ENCODE measurements at places on chromosomes 13 and 19.

DNA sequence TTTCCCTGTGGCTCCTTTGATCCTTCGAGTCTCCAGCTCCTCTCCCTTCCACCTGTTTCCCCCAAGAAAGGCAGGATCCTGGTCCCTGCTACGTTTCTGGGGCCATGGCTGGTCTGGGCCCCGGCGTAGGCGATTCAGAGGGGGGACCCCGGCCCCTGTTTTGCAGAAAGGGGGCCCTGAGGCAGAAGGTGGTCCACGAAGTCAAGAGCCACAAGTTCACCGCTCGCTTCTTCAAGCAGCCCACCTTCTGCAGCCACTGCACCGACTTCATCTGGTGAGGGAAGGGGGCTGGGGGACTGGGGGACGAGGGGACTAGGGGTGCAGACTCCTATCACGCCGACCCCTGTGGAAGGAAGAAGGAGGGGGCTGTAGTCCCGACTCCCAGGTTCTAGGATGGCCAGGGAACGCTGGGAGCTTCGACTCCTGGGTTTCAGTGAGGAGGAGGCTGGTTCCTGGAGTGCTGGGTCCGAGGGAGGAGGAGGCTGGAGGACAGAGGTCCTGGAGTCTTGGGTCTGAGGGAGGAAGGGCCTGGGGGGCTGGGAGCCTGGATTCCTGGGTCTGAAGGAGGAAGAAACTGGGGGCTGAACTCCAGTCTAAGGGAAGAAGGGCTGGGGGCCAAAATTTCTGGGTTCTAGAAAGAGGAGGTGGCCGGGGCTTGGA, 524 bp downstream of the PRKCG start:
- no peaks in the 10 kb centered on the region for H3K4me1 ChIP-seq
- no peak for DNase-seq
- H3K27me3 ChIP-seq, result peaks cover 43% of the 10 kb centered on the region
- no peak overlapping the region for H3K27ac ChIP-seq
- H3K4me3 ChIP-seq, result no peak overlapping the region
- H3K36me3 ChIP-seq, result no peaks in the 10 kb centered on the region

DNA sequence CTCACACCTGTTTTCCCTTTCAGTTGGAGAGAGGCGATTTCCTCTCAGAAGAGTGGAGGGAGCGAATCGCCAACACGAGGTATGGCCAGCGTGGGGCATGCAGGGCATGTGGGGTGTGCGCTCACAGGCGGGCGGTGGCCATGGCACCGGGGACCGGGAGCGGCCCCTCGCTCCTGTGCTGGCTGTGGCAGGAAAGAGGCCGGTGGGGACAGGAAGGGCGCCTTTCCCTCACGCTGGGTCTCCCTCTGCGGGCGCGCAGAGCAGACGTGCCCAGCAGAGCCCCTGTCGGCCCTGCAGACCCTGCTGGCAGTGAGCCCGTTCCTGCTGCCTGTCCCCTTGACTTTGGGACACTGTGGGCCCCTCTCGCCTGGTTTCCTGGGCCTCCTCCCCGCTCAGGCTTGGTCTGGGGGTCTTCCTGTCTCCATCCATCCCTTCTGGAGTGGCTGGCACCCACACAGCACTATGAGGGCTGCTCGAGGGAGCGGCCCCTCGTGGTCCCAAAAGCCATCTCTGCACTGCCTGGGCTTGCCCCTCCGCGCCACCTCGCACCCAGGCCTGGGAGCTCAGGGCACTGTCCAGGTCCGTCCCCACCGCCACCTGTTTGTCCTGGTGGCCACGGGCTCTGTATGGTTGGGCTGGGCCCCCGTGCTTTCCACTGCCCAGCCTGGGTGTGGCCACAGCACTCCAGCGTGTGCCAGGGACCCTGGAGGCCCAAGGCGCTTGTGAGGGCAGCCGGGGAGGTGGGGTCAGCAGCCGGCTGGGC, 36.1 kb downstream of the PLEKHJ1 start:
- no peak for DNase-seq
- H3K4me3 ChIP-seq, result no peak overlapping the region
- H3K4me1 ChIP-seq, result peaks cover 7% of the 10 kb centered on the region
- H3K36me3 ChIP-seq, result peaks cover 79% of the 10 kb centered on the region
- no peak overlapping the region for H3K27ac ChIP-seq

DNA sequence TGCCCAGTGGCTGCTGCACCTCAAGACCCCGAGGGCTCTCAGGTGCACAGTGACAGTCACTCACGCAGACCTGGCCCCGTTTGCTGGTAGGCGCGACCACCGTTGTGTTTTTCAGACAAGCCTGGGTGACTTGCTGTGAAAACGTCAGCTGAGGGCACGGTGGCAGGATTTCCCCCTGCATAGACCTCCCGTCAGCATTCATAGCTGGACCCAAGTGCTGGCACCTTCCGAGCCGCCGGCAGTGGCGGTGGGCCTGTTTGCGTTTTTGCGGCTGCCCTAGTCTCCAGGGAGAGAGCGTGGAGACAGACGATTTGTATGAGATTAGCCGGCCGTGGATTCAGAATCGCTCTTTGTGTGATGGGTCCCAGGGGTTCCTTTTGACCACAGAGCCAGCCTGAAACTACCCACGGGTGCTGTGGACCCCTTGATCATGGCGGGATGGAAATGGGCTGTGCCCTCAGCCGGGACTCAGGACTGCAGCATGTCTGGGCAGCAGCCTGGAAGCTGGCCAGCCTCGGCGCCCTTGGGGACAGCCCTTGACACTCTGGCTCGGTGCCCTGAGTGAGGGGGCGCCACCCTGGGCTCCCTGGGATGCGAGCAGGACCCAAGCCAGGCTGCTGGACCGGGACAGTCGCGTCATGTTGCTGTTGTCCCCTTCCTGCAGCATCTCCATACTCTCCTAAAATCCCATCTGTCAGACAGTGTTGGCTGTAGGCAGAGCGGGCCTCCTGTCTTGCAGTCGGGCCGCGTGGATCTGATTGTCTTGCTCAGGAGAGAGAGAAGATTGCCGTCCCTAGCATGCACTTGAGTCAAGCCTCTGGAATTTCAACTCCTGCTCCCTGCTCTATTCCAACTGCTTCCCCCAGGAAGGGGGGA, 8.6 kb downstream of the KDM4B start:
- H3K27ac ChIP-seq, result peak overlapping the region; percentile 66
- H3K4me1 ChIP-seq, result peaks cover 68% of the 10 kb centered on the region
- H3K27me3 ChIP-seq, result no peaks in the 10 kb centered on the region
- no peak for DNase-seq

DNA sequence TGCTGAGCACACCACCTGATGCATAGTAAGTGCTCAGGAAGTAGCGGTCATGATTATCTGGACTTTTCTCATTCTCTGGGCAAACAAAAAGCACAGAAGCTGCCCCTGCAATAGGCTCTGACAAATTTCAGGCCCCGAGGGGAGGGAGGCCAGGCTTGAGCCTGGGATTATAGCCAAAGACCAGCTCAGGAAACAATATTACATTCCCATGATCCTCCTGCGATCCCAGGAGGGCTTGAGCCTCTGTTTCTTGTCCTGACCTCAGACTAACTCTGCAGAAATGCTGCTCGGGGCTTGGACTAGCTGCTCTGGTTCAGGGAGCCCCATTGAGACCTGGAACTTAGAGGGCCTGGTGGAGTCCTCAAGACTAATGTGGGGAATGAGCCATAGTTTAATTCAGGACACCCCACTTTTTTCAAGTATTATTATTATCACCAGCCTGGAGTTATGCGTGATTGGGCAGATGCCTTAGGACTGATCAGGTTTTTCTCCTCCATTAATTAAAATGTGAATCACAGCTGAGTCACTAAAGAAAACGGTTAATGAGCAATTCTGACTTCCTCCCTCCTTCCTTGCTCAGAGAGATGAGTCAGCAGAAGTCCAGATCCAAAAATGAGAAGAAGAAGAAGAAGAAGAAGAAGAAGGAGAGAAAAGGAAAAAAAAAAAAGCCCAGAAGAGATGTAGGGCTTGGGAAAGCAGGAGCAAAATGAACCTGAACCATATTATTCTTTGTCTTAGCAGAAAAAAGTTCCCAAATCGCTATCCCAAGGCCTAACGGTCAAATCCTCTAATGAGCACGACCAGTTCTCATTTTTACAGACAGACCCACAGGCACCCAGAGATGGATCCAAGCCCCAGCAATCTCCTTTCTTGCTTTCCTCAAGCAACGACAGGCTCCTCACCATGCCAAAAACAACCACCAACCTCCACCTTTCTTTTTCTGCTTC, 107.2 kb downstream of the CACNA1A start:
- H3K36me3 ChIP-seq, result no peaks in the 10 kb centered on the region
- DNase-seq, result no peak
- H3K27ac ChIP-seq, result no peak overlapping the region
- H3K4me3 ChIP-seq, result no peak overlapping the region
- no peaks in the 10 kb centered on the region for H3K27me3 ChIP-seq
- peaks cover 13% of the 10 kb centered on the region for H3K4me1 ChIP-seq

DNA sequence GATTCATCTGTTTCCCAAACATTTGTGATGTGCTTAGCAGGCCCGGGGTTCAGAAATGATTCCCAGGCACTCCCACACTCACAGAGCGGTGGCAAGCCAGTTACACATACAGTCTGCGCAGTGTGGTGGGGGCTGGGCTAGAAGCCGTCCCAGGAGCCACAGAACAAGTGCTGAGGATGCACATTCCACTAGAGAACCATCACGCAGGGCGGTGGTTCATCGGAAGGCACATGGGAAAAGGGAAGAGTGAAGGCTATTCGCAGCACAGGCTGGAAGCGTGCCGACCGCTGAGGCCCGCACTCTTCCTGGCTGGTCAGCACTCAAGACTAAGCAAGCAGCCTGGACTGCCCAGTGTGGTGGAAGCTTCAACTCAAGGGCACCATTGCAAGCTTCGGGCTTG, 126.3 kb upstream of the SLC7A1 start:
- no peak for DNase-seq
- no peaks in the 10 kb centered on the region for H3K36me3 ChIP-seq
- no peak overlapping the region for H3K4me3 ChIP-seq
- no peak overlapping the region for H3K27ac ChIP-seq
- H3K4me1 ChIP-seq, result no peaks in the 10 kb centered on the region

- no peak overlapping the region for H3K27ac ChIP-seq
- DNase-seq, result no peak
- H3K36me3 ChIP-seq, result no peaks in the 10 kb centered on the region
Measured at GRCh38 chr19:32178956-32179355, 166.5 kb upstream of the ZNF507 start.
